Left colon (tissue), 2 donors: ENCODE measurements at places on chromosomes 6 and 20. TPM values are rescaled to one million over a fixed set of nuclear protein-coding genes. Genes with fewer than 3 reads are reported as not detected.

The HMGN3 gene
- 37.1 TPM for total RNA-seq

DNA sequence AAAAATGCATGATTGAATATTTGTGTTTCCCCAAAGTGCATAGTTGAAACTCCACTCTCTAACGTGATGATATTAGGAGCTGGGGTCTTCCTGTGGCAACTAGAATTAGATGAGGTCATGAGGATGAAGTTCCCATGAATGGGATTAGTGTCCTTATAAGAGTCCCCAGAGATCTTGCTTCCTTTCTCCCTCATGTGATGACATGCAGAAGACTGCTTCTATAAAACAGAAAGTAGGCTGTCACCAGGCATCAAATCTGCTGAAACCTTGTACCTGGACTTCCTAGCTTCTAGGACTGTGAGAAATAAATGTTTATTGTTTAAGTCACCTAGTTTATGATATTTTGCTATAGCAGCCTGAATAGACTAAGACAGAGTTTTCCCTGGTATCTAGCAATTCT, 586.5 kb upstream of the EPHA7 start:
- DNase-seq, result no peak

GRCh38 chr6:1610497-1611321, 994 bp downstream of the FOXC1 start:
- DNase-seq, result no peak

The MATN4 gene
- not detected for total RNA-seq

The MYBL2 gene
- total RNA-seq, result 11.7 TPM

DNA sequence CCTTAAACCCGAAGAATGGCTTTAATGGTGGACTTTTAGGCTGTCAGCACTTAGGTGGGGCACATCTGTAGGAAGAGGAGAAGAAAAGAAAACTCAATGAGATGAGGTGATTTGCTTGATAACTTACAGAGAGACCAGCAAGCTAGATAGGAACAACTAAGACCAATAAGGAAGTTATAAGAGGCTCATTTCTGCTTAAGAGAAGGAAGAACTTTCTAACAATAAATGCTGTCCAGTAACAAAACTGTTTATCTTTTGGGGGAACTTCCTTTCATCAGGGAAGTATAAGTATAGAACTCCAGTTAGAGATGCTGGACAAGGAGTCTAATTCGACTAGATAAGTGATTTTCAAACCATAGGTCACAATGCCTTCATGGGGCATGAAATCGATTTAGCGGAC, 107.2 kb upstream of the SIRPA start:
- no peak for DNase-seq

DNA sequence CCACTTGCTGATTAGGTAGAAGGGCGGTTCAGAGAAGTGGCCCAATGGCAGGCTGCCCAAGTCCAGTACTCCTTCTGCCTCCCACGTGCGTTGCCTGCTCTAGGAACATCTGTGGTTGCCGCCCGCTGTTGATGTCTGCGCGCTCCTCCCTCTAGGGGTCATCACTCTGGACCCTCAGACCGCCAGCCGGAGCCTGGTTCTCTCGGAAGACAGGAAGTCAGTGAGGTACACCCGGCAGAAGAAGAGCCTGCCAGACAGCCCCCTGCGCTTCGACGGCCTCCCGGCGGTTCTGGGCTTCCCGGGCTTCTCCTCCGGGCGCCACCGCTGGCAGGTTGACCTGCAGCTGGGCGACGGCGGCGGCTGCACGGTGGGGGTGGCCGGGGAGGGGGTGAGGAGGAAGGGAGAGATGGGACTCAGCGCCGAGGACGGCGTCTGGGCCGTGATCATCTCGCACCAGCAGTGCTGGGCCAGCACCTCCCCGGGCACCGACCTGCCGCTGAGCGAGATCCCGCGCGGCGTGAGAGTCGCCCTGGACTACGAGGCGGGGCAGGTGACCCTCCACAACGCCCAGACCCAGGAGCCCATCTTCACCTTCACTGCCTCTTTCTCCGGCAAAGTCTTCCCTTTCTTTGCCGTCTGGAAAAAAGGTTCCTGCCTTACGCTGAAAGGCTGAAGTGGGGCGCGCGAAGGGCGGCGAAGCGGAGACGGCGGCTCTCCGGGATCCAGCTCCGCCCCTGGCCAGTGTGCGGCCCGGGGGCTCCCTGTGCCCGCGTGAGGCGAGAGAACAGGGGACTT, 8.5 kb downstream of the TRIM15 start:
- no peak for DNase-seq

The GLP1R gene
- total RNA-seq, result not detected

DNA sequence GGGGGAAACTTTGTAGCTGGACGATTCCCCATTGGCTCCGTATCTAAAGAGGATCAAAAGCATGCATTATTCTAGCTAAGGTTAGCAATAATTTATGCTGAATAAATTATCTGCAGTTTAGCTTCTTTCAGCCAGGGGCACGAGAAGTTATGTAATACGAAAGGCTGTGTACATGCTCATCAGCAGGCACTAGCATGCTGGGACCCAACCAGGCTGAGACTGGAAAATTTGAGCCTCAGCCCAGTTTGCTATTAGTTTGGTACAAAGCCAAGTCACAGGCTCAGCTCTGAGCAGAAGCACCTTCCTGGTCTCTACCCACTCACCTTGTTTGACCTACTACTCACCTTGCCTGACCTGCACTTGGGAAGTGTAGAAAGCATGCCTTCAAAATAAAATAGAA, 328.1 kb upstream of the ARID1B start:
- DNase-seq, result no peak

DNA sequence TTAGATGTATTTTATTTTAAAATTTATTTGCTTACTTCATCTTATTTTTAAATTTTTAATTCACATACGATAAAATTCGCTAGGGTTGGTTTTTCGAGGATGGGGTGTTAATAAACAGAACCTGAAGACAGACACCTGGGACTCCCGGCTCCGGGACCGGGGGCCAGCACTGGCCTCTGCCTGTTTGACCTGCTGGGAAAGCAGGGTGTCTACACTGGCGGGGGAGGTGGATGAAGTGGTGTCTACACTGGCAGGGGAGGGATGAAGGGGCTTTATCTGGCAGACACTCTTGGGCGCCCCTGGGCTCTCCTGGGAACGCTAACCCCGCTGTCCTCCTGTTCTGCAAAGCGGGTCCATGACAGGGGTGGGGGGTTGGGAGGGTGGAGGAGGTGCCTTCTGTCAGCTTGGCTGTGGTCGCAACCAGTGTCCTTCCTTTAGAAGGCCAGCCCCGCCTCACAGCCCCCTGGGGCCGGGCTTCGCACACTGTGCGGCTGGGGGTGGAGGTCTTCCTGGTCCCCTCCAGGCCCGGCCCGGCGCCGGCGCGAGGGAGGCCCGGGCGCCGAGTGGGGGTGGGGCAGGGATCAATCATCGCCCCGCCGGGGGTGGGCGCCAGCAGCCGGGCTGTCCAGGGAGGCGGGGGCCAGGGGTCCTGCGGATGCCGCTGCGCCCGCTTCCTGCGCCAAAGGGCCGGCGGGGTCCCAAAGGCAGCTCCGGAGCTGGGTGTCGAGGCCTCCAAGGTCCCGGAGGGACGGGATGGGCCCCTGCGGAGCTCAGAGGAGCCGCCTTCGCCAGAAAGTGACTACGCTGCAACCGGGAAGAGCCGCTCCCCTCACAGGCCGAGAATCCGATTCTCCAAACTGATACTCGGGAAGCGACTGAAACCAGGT, 1.8 kb downstream of the GATA5 start:
- DNase-seq, result no peak

DNA sequence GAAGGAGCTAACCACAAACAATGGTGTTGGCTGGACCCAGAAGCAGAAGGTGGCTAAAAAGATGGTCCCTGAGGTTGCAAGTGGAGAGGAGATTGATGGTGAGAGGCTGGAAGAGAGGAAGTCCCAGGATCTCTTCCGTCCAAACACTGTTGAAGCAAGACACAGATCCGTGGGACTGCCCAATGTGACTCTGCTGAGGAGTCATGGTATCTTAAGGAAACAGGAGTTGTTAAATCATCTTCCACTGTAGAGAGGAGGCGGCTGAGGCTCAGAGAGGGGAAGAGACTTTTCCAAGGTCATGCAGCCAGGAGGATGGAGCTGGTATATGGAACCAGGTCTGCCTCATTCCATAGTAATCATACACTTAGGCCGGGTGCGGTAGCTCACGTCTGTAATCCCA, 4.1 kb upstream of the ZNF335 start:
- DNase-seq, result no peak

DNA sequence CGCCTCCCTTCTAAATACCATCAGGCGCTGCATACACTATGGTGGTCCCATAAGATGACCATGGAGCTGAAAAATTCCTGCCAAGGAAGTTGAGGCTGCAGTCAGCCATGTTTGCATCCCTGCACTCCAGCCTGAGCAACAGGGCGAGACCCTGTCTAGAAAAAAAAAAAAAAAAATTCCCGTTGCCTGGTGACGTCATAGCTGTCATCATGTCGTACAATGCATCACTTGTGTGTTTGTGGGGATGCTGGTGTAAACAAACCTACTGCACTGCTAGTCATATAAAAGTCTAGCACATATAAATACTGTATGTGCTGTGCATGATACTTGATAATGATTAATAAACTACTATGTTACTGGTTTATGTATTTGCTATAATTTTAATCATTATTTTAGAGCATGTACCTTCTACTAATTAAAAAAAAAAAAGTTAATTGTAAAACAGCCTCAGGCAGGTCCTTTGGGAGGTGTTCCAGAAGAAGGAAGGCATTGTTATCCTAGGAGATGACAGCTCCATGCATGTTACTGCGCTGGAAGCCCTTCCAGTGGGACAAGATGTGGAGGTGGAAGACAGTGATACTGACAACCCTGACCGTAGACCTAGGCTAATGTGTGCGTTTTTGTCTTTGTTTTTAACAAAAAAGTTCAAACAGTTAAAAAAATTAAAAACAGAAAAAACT, 132.6 kb downstream of the BANF2 start:
- no peak for DNase-seq

DNA sequence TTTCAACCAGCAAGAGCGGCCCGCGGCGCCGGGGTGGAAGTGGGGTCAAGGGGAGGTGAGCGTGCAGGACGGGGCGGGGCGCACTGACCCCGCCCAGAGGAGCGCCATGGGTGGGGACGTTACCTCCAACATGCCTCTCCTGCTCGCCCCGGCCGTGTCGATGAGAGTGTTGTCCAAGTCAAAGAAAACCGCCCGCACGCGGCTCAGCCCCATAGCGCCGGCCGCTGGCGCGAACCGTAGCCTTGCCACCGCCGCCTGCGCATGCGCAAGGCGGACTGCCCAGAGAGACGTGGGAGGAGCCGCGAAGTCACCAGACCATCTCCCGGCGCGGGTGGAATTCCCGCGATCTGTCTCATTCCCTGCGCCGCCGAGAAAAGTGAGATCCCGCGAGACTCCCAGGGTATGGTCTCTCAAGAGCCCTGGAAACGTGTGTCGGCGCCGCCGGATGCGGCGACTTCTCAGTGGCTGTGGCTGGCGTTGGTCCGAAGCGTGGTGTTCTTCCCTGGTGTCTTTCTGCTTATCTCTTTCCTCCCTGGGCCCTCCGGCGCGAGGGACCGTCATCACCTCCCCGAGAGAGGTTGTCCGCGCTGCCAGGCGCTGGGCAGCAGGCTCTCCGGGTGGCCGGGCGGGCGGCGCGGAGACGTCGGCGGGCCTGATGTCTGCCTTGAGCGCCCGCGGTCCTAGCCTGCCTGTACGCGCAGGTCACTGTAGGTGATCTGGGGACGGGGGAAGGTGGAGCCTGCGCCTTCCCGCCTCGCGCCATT, at the start of gene NANP:
TSS of gene NANP (minus strand) at position 279 of the 764 bp plus-strand sequence. CDS start at position 213, 66 bp downstream.
- DNase-seq, result peak; percentile 97

GRCh38 chr20:12371990-12372389, 454.3 kb downstream of the BTBD3 start:
- no peak for DNase-seq

The ID4 gene
- total RNA-seq, result 2.8 TPM

The UBE2V1 gene
- total RNA-seq, result 70.8 TPM

DNA sequence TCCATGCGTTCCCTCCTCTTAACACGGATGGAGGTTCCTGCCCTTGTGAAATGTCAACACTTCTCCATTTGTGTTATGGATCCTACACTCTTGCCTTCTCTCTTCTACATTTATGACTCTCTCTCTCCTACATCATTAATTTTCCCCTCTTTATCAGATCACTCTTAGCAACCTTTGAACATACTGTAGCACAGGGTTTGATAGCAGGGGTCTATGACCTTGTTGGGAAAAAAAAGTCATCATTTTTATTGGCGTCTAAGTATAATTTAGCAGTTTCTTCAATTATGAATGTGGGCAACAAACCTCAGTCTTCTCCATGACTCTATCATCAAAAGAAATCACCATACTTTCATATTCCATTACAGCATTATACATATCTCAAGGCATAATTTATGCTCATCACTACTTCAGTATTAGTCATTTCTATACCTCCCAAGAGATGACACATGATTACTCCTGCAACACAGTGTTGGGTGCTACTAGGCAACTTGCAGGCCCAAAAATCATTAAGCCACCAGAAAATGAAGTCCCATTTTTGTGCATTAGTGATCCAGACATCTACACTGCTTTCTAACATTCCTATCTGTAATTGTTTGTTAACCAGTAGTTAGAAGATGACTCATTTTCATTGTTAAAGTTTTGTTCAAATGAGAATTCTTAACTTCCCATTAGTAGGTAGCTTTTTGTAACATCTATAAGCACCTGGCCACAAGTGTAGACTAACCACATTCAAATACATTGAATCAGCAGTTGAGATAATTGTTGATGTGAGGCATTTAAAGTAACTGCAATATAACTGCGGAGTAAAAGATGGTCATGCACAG, 9.5 kb downstream of the CYP39A1 start:
- no peak for DNase-seq

The DYNLT2 gene
- 1.3 TPM for total RNA-seq

The STX11 gene
- total RNA-seq, result 1.5 TPM

The SLC17A3 gene
- total RNA-seq, result not detected

The SNX5 gene
- 95.3 TPM for total RNA-seq

DNA sequence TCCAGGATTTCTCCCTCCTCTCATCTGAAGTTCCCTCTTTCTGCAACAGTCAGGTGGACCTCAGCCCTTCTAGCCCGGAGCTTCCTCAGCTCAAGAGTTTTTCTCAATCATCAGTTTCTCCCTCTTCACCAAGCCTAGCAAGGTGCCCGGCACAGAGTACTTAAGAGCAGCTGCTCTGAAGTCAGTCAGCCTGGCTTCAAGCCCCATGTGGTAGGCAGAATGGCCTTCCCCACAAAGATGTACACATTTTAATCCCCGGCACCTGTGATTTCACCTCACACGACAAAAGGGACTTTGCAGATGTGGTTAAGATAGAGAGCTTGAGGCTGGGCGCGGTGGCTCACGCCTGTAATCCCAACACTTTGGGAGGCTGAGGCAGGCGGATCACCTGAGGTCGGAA, 15.1 kb upstream of the RBPJL start:
- no peak for DNase-seq

GRCh38 chr6:146950351-146950835, 253.8 kb upstream of the STXBP5 start:
- peak; percentile 29 for DNase-seq

The ADGB gene
- 1.5 TPM for total RNA-seq

The LINC00237 gene
- not detected for total RNA-seq

- DNase-seq, result no peak
Observed at GRCh38 chr20:21137078-21137477, 11.2 kb downstream of the KIZ start.

GRCh38 chr20:47655635-47656034, 129.6 kb downstream of the SULF2 start:
- DNase-seq, result no peak

The OPRL1 gene
- total RNA-seq, result 0.15 TPM
